ENCODE measurements at places on chromosomes 2 and 18.

DNA sequence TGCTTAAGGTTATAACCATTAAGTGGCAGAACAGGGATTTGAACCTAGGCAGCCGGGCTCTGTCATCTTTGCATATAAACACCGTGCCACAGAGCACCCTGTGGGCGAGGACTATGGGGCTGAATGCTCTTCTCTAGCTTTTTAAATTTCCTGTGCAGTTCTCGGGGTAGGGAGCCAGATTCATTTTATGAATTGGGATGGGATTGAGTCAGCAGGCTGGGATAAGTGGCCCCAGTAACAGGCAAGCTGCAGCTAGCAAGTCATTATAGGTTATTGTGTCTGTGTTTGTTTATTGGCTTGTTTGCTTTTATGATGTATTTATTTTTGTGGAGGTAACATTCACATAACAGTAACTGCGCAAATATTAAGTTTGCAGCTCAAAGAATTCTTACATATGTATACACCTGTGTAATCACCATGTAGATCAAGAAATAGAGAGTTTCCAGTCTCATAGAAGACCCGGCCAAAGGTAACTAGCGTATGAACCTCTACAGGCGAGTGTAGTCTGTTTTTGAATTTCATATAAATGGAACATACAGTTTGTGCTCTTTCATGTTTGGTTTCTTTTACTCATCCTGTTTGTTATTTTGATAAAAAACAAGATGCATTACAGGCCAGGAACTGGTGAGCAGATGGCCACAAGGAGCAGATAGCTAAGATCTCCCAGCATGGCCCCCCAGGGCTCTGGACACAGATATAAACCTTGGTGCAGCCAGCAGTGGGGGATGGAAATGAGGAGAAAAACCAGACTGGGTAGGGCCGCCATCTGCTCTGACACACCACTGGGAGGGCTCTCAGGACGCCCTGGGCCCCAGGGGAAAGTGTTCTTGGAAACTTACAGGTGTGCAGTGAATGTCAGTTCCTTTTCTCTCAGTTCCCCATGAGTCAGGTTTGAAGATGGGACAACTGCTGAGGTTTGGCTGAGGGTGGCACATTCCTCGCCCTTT lies 49.2 kb upstream of the GPR155 start:
- DNase-seq, result no peak

- DNase-seq, result no peak
These were observed 184.6 kb upstream of the OSR1 start for GRCh38 chr2:19542796-19543662.

- no peak for DNase-seq
These were observed 26.2 kb downstream of the TFPI start for GRCh38 chr2:187528042-187528441.

DNA sequence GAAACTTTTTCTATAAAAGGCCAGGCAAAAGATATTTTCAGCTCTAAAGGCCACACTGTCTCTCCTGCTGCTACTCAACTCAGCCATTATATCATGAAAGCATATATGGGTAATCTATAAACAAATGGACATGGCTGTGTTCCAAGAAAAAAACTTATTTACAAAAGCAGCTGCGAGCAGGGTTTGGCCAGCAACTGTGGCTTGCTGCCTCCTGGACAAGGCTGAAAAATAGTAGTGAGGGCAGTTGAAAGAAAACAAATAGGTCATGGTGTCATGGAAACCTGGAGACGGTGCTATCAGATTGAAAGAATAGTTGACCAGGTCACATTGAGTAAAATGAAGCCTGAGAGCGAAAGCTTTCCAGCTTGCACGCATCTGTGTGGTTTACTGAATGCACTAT lies 89.2 kb upstream of the LRATD1 start:
- DNase-seq, result no peak

DNA sequence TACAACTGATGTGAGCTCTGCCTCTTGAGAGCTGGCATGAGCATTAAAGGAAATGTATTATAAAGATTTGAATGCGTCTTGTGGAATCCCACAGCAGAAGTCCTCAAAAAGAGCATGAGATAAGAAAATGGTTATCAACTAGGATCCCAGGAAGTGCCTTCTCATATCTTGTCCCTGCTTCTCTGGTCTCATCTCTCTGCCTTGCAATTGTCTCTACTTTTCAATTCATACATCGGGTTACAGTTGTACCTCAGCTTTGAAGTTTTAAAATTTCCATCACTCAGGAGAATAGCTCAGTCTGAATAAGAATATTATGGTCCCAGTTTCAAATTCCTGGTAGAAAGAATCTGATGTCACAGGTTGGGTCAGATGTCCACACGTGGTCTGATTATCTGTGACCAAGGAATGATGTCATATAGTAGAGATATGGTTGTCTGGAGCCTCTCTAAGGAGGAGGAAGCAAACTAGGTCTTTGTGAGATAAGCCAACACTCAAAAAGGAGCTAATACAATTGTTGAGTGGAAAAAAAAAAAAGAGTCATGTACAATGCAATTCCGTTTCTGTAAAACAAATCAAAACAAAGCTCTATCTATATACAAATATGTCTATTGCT lies 21.7 kb upstream of the CCDC88A start:
- DNase-seq, result no peak

DNA sequence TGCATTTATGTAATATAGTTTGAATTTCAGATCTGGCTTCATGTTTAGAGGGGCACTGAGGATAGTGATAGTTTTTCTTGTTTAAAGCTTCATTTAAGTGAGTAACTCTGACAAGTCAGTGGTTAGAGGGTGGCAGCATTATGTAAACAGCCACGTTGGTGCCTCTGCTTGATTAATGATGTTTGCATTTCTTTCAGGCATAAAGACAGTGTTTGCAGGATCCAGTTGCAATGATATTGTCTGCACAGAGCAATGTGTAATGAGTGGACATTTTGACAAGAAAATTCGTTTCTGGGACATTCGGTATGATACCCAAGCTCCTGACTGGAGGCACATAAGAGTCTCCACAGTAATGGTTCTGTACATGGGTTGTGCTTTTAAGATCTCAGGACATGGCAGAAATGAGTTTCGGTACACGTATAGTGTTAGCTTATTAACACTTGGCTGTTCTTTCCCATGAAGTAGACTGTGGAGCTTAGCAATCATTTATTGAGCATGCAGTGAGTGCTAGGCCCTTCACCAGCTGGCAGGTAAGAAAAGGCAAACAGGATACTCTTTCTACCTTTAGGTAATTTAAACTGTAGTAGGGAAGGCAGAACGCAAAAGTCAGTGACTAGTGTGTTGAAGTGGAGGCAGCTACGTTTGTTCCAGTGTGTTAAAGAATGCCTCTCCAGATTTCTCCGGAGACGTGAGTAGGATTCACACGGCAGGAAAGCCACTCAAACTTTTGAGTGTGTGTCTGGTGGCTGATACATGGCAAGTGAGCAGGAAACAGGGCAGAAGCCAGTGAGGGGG lies 17.4 kb upstream of the SAG start:
- DNase-seq, result no peak

DNA sequence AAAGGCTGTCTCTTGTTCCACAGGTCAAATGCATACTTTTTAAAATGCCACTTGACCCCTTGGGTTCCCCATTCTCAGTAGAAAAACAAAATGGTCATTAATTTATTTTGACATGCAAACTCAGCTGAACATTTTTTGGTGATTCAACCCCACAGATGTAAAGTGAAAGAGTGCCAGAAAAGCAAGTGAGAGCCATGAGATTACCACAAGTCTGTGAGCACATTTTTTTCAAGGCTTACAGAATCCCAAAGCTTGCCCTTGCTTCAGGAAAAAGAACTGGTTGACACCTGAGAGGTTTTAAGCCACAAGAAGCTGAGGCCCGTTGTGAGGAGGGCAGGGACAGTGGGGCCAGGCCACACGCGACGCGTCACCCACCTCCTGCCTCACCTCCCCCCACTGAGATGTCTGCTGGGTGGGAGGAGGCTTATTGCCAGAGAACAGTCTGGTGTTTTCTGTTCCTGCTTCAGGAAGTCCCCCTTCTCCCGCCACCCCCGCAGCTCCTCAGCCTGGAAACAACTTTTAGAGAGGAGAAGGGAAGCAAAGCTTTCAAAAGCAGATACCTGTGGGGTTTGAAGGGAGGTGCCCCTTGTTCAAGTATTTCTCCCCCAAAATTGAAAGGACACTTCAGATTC lies 70.4 kb upstream of the CYP1B1 start:
- DNase-seq, result no peak

- DNase-seq, result no peak
These were observed 21.0 kb upstream of the HES6 start for GRCh38 chr2:238260883-238261282.

GRCh38 chr2:240917684-240918257 lies 11.6 kb downstream of the CROCC2 start:
- no peak for DNase-seq

DNA sequence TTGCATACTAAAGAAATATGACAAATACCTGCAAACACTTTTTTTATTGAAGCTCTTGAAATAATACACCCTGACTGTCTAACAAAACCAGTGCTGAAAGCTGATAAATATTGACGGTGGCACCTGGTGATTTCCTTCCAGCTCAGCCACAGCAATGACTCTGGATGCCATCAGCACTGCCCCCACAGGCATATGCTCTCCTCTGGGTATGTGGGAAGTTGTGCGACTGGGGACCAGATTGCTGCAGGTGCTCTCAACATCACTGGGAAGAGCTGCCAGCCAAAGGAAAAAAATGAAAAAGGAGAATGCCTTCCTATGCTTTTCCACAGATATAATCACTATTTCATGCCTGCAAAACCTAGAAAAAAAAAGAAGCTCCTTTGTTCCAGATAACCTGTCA lies 141.5 kb downstream of the PIGN start:
- no peak for DNase-seq

GRCh38 chr2:7604456-7604855 lies 687.2 kb downstream of the RNF144A start:
- no peak for DNase-seq

- no peak for DNase-seq
These were observed 141.0 kb upstream of the BCL2L11 start for GRCh38 chr2:110979471-110980338.

- no peak for DNase-seq
These were observed 106.1 kb downstream of the DSEL start for GRCh38 chr18:67410075-67411070.

DNA sequence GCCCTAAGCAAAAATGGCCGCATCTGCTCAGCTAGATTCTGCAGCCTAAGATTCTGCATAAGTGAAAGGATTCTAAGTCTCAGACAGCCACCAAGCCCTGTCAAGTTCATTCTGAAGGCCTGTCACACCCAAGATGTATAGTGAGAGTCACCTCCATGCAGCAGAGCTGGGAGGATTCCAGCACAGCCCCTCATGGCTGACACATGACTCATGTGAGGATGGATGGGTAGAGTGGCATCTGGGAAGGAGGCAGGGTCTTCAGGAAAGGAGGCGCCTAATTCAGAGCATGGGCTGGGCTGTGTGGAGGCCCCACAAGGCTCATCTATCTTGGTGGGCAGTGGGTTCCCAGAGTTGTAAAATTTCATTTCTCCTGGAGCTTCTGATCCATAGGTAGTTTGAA lies 41.5 kb upstream of the ZBTB7C start:
- no peak for DNase-seq

DNA sequence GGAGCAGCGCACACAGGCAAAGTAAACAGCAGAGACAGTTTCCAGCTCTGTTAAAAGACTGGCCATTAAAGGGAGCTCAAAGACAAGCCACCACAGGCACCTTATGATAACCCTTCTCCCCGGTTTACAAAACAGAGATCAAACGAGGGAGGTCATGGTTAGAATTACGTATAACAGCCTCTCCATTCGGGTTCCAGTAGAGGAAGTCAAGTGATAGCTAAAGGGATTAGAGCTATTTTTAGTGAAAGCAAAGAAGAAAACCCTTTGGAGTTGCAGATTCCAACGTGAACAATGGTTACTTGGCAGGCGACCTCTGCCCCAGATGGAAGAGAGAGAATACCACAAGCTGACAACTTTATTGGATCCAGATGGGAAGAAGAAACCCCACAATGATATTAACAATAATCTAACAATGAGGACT lies 31.2 kb upstream of the EDAR start:
- DNase-seq, result no peak

DNA sequence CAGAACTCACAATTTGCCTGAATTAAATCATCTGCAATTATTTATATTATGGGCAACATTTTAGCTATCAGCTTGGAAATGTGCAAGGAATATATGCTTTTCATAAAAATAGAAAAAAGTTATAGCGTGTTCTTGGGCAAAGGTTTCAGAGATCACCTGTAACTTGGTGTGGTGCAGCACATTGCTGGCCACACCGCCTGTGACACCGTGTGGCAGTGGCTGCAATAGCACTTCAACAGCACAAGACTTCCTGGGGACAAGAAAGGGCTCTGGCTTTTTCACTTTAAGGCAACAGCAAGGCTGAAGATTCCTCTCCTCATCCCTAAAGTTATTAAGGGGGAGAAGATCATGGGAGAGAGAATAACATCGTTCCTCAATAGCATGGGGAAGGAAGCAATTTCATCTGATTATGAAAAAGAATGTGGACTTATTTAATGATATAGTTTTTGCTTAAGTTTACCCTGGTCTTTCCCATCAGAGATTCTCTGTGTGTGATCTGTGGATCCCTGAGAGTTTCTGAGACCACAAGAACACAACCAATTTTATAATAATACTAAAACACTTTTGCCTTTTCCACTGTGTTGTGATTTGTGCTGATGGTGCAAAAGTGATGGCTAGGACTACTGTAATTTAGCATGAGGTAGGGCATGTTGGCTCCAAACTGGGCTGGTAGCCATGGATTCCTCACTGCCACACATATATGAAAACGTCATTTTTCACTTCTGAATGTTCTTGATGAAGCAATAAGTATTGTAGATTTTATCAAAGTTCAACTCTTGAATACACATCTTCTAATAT lies 15.0 kb upstream of the SERPINB3 start:
- no peak for DNase-seq

- no peak for DNase-seq
These were observed 73.7 kb upstream of the TGFA start for GRCh38 chr2:70627211-70627898.

- DNase-seq, result no peak
These were observed 784.8 kb upstream of the CDH2 start for GRCh38 chr18:28961669-28962228.

DNA sequence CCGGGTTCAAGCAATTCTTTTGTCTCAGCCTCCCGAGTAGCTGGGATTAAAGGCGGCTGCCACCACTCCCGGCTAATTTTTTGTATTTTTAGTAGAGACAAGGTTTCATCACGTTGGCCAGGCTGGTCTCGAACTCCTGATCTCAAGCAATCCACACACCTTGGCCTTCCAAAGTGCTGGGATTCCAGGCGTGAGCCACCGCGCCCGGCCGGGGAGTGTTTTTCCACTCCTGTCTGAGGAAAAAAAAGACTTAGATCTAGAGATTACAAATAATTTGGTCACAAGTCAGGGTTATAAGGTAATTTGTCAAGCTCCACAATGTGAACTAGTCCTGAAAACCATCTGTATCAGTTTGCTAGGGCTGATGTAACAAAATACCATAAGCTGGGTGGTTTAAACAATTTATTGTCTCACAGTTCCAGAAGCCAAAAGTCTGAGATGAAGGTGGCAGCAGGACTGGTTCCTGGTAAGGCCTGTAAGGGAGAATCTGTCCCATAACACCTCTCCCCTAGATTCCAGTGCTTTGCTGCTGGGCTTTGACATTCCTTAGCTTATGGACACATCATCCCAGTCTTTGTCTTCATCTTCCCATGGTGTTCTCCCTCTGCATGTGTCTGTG lies 40.7 kb upstream of the SP3 start:
- DNase-seq, result no peak

GRCh38 chr2:199055336-199055735 lies 402.4 kb downstream of the SATB2 start:
- DNase-seq, result no peak

- no peak for DNase-seq
These were observed 45.2 kb upstream of the SULT1C3 start for GRCh38 chr2:108194409-108195132.
